ENCODE measurements at places on chromosomes 7 and 10. TPM values are rescaled to one million over a fixed set of nuclear protein-coding genes. Genes with fewer than 3 reads are reported as not detected.
A peak's percentile ranks its signal among the peaks of the same experiment; 100 is the strongest.

SORCS3 gene
- polyA plus RNA-seq: 0.11 TPM

HMX2 gene
- polyA plus RNA-seq: not detected

DNA sequence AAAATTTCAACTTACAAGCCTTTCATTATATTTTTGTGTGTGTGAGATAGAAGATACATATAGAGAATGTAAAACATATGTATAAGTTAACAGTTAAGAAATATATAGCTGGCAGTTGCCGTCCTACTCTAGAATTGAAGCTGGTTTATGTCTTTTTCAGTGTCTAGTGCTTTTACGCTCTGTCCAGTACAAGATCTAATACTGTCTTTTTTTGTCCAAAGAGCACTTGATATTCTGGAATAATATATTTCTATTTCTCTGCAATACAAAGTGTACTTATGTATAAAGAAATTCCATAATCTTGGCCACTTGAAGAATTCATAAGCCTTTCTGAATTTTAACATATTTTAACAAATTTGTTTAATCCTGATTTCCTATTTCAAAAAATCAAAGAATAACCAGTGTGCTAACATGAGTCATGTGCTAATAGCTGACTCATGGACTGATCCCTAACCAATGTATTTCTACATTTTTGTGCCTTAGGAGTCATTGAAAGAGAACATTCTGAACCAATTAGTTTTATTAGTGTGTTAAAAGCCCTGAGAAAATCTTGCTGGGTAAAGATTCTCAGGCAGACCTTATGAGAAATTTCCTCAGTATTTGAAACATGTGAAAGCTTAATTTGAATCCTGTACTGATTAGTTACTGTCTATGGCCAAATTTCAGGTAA lies 73.2 kb upstream of the CCAR1 start:
- no peak for DNase-seq

DNA sequence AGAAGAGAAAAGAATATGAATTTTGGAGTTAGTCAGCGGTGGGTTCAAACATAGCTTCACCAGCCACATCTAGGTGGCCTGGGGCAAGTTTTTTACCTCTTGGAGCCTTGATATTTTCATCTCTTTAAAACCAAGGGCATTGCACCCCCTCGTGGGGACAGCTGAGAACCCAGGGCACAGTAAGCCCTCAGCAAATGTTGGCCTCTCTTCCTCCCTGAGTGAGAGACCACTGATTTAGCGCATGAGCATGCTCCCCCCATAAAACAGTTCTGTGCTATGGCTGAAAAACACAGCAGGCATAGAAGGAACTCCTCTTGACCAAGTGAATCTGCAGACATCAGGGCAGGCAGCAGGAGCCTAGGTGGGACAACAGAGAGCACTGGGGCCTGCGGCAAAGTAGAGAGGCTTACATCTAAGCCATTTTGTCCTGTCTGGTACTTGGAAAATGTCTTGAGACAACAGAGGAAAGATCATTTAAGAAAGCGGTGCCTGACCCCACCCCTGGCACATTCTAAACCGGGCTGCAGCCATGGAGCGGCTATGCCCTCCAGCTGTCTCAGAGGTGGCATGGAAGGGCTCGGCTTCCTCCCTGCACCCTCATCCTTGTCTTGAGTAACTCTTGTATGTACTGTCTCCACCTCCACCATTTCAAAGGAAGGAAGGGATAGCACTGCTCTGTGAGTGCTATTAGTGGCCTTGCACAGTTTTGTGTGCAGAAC lies 94.7 kb downstream of the ARHGAP22 start:
- DNase-seq: no peak

GRCh38 chr7:26423436-26423835 lies 131.8 kb downstream of the SNX10 start:
- DNase-seq: no peak

- no peak for DNase-seq
These were observed 397.2 kb downstream of the SUGCT start for GRCh38 chr7:40531956-40532355.

DNA sequence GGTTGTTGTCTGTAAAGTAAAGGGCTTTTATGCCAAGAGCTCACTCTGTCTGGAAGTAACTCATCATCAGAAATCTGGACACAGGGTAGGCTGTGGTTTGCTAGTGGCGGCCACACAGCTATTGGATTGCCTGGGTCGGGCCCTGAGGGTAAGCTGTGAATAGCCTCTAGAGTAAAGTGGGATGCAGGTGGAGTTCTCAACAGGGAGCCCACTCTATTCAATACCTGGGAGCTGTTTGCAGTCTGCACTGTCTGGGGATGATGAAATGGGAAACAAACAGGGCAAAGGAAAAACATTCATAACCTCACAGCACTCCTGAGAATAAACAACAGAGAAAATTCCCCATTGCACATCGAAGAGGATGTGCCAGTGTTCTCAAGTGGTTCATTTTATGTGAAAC lies 582.6 kb downstream of the CALN1 start:
- no peak for DNase-seq

DNA sequence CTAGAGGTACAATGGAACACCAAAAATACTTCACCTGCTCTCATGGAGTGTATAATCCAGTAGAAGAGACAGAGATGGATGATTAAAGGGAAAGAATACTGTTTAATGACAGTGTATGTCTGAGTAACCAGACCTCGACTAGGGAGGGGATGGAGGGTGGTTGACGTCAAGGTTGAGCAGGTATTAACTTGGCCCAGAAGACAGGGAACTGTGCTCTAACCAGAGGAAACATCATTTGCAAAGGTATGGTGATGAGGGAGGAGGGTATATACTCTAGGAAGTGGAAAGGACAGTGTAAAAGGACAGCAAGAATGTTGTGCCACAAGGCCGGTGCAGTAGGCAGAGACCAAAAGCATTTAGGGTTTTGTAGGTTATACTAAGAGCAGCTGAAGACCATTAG lies 2.9 kb downstream of the MIOS start:
- no peak for DNase-seq

DNA sequence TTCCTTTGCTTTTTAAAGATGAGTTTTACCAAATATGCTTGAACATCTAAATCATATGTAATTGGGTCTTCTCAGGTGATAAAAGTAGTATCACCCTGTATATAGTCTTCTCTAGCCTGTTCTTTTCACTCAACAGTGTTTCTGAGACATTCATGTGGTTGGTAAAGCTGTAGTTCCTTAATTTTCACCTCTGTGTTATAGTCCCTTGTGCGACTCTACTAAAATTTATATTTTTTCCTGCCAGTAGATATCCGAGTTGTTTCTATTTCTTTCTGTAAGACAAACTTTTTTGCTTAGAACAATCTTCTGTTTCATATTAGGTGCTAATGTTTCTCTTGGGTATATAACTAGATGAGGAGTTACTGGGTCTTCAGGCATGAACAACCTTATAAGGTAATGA lies 35.6 kb downstream of the SYPL1 start:
- no peak for DNase-seq

DNA sequence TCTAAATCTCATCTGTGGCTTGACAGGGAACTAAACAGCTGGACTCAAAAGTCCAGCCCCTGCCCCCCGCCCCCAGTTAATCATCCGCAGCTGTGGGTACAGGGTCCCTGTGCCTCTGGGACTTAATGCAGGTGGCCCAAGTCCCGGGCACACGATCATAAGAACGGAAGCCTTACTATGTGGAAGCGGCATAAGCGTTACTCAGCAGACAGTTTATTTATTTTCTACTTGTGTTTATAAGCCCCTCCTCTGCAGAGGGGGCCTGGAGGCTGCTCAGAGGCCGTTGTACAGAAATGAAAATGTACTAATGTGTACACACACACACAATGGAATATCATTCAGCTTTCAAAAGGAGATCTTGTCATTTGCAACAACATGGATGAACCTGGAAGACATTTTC lies 158.0 kb upstream of the TNS3 start:
- DNase-seq: no peak

DNA sequence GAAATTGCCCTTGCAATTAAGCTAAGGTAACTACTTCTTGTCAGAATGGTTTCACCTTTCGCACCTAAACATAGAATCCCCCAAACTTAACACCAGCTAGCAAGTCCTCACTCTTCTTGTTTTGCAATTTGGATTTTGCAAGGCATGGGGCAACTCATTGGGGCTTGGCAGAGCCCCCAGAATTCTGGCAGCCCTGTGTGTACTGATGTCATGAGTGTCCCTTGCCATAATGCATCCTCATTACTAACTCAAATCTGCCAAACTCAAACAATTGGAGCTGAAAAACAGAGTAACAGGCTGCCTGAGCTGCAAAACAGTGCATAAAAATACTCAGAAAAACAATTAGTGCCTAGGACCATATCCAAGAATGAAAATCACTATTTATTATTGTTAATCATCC lies 7.9 kb upstream of the XPNPEP1 start:
- peak; percentile 28 for DNase-seq

Data from right lung (tissue), 10 donors.